Activated naive CD4-positive, alpha-beta T cell treated with anti-CD3 and anti-CD28 coated beads, Interleukin-2, amount 10 ng/mL, durations not matched to agents 7 days and 5 days (primary cell): ENCODE measurements at places on chromosomes 1 and 21.

- DNase-seq, result no peak
Measured at GRCh38 chr1:37915476-37916093, 31.3 kb downstream of the INPP5B start.

GRCh38 chr1:184503221-184503749, 116.5 kb downstream of the C1orf21 start:
- DNase-seq, result no peak

GRCh38 chr1:82329226-82329625, 528.5 kb downstream of the ADGRL2 start:
- DNase-seq, result no peak

DNA sequence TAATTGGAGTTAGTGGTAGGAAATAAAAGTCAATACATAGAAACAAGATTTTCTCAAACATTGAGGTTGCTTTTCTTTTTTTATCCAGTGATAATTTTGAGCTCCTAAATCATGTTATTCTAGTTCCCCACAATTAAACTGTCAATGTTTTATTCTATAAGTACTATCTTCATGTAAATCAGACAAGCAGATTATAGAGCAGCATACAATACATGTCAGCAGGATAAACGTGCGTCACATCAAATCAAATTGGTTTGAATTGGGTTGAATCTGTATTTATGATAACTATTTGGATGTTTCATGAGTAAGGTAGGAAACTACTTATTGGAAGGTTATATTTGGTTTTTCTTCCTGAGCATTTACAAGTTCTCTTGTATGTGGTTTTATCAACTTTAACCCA, 2028.7 kb downstream of the NCAM2 start:
- no peak for DNase-seq

- no peak for DNase-seq
Measured at GRCh38 chr1:163115887-163116286, 46.7 kb downstream of the RGS4 start.

DNA sequence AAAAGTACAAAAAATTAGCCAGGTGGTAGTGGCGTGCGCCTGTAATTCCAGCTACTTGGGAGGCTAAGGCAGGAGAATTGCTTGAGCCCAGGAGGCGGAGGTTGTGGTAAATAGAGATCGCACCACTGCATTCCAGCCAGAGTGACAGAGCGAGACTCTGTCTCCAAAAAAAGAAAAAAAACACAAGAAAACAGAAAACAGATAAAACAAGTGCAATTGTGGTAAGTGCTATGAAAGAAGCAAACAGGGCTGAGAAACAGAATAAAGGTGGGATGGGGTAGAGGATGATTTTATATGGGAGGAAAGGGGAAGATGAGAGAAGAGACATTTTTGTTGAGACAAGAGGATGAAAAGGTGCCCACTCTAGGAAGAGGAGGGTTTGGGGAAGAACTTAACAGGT, 5.0 kb upstream of the SOX13 start:
- no peak for DNase-seq

GRCh38 chr1:12121212-12122003, 45.4 kb upstream of the TNFRSF1B start:
- DNase-seq, result peak; percentile 36

GRCh38 chr1:183807549-183808168, 2.7 kb downstream of the RGL1 start:
- no peak for DNase-seq

DNA sequence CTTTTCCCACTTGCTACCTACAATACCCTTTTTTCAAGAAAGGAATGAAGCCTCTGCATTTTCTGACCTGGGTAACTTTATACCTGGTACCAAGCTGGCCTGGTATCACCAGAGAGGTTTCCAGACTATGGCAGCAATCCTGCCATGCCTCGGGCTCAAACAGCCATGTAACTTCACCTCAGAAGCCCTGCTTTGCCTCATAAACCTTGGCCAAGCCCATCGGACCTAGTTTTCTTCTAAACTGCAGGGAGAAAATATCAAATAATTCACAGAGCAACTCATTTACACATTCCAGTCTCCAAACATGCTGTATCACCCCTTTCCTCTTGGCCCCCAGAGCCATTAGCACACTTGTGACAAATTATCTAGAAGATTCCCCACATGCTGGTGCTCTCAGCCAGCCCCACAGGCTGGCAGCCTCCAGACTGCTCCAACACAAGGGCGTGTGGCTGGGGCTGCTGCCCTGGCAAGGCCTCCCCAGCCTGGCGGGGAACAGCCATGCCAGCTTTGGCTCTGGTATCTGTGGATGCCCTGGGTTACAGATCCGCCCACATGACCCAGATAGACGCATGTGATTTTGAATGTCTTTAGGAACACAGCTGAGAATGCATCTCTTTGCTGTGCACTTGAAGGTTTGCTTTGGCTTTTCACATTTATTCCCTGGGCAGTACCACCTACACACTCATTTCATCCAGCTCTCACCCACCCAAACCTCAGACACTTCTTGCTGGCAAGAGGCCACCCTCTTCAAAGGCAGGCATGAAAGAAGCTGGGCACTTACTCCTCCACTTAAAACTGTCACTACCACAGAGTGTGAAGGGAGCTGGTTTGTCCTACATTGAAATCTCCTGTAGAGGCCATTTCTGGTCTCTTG, 70.0 kb upstream of the BCAR3 start:
- DNase-seq, result no peak

DNA sequence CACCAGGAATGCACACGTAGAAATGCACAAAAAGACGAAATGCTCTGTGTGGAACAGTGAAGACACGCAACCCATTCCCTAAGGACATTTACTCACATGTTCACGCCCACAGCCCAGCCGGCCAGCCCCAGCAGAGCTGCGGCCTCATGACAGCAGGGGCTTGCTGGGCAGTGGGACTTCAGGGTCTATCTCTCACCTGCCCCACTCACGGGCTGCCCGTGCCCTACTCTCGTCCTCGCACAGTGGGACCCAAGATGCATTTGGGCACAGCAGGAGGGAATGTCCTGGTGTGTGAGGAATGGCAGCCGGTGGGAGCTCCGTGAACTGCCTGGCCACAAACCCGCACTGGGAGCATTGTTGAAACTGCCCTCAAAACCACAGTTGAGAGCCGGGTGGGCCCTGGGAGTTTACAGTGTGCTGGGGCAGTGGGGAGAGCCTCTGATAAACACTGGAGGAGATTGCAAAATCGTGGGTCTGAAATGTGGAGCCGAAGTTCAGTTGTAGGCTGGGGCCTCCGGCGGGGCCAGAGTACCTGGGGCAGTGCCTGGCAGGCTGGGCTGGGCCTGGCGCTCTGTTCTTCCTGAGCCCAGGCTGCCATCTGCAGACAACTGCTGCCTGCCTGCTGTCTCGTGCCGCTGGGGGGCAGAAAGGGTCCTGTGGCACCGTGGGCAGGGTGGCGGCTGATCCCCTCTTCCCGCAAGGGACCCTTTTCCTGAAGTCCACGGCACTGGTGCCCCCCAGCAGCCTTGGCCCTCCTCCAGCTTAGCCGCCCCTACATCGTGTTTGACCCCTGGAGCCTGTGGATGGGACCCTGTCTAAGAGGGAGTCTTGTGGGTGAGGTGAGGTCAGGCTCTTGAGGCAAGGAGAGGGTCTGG, 20.7 kb upstream of the POFUT2 start:
- no peak for DNase-seq

GRCh38 chr1:161182214-161182613, 4.9 kb upstream of the B4GALT3 start:
- peak; percentile 70 for DNase-seq

DNA sequence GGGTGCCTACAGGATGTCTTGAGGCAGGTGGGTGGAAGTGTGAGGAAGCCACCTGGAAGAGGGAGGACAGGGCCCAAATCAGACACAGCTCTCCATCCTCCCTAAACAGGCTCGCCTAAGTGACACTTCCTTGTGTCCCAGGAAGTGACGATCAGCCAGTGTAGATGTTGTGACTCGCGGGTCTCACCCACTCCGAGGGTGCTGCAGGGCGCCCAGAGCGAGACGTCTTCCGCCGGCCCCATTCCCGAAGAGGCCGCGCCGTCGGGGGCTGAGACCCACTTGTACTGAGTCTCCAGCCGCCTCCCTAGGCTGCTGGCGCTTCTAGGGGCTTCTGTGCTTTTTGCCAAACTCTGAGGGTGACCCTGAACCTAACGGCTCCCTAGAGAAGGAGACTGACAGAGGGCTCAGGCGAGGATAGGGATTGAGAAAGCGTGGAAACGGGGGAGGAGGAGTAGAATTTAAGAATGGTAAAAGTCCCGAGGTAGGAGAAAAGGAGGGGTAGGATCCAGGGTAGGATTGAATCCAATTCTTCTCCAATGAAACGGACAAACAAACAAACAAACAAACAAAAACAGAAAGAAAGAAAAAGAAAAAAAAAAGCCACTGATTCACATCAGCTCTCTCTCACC, 543 bp upstream of the MARK1 start:
- DNase-seq, result no peak

- DNase-seq, result no peak
Measured at GRCh38 chr1:31510304-31510703, 66.0 kb upstream of the TINAGL1 start.

DNA sequence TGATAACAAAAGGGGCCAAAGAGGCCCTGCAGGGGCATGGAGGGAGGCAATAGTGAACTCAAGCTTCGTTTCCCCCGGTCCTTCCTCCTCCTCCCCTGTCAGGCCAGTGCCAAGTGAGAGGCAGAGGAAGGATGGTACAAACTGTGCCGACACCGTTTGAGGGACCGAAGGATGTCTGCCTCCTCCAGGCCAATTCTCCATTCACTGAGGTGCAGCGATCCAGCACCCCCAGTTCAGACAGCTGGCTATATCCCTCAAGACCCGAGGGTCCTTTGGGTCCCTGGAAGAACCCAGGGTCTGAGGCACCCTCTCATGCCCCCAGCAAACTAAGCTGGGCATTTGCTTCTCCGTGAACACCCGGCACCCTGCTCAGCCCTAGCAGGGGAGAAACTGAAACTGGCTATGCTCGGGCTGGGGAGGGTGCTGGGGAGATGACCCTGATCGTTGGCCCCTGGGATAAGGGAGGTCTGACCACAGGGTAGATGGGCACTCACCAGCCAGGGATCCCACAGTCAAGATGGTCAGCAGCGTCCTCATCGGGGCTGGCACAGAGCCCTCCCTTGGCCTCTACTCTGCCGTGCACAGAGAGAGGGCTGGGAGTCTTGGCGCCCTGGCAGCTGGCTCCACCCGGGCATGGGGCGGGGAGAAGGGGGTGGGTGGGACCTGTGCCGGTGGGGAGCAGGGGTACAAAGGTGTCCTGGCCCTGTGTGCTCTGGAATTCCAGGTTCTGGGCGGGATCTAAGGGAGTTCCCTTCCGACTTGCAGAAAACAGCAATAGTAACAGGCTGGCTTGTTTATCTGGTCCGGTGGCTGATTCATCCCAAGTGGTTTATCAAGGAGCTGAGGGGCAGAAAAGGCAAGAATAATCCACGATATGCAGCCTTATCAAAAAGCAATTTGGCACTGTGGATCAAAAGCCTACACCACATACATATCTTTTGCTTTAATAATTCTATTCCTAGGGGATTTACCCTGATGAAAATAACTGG, at the start of gene IL22RA1:
IL22RA1 (minus strand) TSS at position 595 of the 989 bp plus-strand sequence; CDS start at position 537, 58 bp downstream.
- DNase-seq, result no peak

- no peak for DNase-seq
Measured at GRCh38 chr1:200006711-200007110, 20.8 kb upstream of the NR5A2 start.

DNA sequence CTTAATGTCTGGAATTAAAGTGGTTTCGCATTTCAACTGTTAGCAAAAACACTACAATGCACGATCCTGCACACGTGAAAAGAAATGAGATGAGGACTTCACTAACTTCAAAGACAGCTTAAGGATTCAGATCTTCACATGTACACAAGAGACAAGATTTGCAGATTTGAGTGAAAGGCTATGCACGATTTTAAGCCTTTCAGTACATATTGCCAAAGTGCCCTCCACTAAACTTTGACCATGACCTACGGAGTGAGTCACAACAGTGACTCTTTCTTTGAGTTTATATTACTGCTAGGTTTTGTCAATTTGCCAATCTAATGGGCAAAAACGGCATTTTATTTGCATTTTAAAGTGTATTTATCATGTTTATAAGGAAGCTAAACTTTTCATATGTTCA, 41.2 kb upstream of the CR1L start:
- no peak for DNase-seq

GRCh38 chr1:64471218-64472039, 1.5 kb downstream of the CACHD1 start:
- DNase-seq, result peak; percentile 26

- DNase-seq, result peak; percentile 21
Measured at GRCh38 chr21:17819877-17820229, 697 bp upstream of the C21orf91 start.
